GF-D8 (cell line): ENCODE measurements at places on chromosomes 13 and 19.

GRCh38 chr19:8044018-8044417 lies 8.5 kb upstream of the CCL25 start:
- no peak for DNase-seq

GRCh38 chr13:113802090-113802531 lies 43.1 kb downstream of the TMEM255B start:
- DNase-seq: peak; percentile 8

DNA sequence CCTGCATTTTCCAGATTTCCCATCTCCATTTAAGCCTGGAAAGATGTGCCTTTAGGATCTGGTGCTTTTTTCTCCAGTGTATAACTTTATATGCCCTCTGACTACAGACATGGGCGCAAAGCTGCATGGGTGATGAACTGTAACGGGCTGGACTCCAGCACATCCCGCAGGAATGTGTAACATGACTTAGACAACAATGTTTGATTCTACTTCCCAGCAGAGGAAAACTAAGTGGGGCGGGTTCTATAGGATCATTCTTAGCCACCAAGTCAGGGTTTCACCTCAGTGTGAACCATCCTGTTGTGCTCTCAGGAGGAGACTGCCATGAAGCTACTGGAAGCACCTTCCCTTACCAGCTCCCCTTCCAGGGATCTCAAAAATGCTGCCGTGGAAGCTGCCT lies 93.2 kb upstream of the SERP2 start:
- no peak for DNase-seq

GRCh38 chr13:31037874-31038500 lies 105.5 kb downstream of the TEX26 start:
- DNase-seq: no peak

GRCh38 chr13:43653980-43654379 lies 132.8 kb downstream of the ENOX1 start:
- DNase-seq: no peak

DNA sequence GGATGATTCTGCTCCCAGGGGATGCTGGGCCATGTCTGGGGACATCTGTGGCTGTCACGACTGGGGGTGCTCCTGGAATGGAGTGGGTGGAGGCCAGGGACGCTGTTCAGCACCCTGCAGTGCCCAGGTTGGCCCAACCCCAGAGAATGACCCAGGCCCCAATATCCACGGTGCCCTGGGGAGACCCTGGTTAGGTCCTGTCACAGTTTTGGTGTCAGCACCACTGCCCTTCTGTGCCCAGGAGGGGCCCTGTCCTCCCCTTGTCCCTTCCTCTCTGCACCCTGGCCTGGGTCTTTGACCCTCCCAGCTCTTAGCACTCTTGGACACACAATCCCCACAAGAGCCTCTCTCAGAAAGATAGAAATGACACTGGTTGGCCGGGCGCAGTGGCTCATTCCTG lies 85.3 kb downstream of the GADD45B start:
- DNase-seq: no peak

DNA sequence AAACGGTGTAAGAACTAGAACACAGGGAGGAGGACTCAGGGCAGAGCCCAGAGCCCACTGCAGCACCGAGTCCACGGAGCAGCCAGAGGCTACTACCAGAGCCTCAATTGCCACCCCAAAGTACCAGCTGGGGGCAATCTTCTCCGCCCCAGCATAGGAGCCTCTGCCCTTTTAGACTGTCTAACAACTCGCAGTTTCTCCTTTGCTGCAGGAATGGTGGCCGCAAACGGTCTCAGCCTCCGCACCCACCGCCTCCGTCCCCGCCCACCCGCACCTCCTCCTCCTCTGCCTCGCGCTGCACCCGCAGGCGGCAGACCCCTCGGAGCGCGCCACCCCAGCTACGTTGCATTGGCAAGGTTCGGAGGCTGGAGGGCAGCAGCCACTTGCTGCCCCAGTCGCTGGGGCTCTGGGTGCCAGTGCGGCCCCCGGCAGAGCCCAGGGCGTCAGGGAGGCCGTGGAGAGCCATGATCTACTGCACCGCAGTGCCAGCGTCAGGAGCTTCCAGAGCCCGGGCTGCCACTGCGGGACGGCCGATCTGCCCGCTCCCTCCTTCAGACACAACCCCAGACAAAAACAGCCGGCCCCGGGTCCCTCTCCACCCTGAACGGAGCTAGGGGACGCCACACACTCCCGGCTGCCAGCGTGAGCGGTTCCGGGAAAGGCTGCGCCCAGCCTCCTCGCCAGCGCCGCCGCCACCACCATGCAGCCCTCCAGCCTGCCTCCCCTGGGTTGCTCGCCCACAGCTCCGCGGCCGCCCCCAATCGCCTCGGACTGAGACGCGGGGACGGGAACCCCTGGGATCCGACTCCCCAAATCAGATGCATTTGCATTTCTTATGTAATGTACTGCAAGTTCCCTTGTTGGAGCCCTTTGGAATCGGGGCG lies 1.8 kb downstream of the FGF14 start:
- DNase-seq: no peak

DNA sequence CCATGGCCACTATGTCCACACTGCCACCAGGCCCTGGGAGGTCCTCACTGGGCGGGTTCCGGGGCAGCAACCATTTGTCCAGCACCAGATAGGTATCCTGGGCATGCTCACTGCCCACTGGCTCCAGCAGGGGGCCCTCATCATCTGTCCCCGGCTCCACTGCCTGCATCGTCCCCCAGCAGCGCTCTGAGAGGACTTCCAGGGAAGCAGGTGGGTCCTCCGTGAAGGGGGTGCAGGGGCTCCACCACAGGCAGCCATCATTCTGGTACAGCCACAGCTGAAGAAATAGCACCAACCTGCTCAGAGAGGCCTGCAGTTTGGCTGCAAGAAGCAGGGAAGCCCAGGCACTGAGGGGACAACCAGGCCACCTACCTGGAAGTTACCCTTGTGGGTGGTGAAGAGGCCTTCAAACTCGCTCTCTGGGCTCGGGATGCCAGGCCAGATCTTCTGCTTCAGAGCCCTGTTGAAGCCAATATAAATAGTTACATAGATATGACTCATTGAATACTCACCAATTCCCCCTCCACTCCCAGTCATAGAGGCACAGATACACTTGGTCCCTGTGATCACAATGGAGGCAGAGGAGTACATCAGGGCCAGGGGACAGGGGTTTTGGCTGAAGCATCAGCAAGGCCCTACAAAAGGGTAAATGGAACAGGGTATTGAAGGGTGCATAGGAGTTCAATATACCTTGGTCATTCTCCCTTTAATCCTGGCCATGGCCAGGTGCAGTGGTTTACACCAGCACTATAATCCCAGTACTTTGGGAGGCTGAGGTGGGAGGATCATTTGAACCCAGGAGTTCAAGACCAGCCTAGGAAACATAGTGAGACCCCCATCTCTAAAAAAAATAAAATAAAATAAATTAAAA lies 4.1 kb downstream of the SWSAP1 start:
- no peak for DNase-seq

GRCh38 chr19:46639358-46640182 lies 3.6 kb upstream of the GNG8 start:
- DNase-seq: no peak

GRCh38 chr19:31408460-31409124 lies 59.4 kb upstream of the TSHZ3 start:
- DNase-seq: no peak

DNA sequence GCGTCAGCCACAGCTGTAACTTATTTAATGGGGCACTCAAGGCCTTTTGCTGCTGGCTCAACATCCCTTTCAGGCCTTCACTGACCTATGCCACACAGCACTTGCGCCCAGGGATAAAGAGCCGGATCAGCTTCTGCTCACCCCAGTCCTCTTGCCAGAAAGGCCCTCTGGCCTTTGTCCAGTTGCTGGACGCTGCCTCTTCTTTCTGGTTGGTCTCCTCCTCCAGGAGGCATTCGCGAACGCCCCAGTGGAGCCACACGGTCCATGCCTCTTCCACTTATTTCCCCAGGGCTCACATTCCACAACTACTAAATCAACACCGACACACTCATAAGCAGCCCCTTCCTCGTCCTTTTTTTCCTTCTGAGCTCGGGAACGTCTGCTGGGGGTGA lies 3.7 kb upstream of the ZNF329 start:
- DNase-seq: no peak

DNA sequence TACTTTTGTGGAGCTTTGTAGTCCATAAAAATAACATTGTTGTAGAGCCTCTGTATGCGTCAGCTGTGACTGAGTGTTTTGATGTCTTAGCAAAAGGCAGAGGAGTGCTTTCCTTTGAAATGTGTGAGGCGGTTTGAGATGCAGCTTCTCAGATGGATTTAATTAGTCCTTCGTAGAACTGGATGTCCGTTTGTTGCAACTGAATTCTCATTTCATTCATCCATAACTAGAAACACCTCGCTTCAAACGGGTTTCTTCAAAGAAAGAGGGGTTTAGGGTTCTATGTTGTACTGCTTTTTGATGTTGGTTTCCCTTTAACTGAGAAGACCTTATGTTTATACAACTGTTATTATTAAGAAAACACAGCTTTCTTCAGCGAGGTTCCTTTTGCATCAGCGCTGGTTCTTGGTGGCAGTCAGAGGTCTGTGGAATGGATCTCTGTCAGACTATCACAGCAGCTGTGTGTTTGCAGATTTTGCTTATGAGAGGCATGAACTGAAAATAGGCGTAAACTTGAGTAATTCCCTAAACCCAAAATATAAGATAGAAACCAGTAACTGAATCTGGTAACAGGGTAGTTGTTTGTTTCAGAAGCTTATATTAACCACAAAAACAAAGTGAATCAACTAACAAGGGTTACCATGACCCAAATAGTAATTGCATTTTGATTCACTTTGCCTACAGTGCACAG lies 194.4 kb downstream of the GGACT start:
- no peak for DNase-seq

- DNase-seq: no peak
Measured at GRCh38 chr13:108214441-108215271, 680 bp downstream of the LIG4 start.

GRCh38 chr13:64546371-64546770 lies 2683.8 kb downstream of the PCDH9 start:
- no peak for DNase-seq

GRCh38 chr19:4278419-4279266 lies at the start of gene SHD:
SHD (plus strand) TSS chr19:4279266; CDS start chr19:4280064, 798 bp downstream.
- no peak for DNase-seq

GRCh38 chr19:38702278-38702677 lies 42.0 kb downstream of the CAPN12 start:
- DNase-seq: no peak

DNA sequence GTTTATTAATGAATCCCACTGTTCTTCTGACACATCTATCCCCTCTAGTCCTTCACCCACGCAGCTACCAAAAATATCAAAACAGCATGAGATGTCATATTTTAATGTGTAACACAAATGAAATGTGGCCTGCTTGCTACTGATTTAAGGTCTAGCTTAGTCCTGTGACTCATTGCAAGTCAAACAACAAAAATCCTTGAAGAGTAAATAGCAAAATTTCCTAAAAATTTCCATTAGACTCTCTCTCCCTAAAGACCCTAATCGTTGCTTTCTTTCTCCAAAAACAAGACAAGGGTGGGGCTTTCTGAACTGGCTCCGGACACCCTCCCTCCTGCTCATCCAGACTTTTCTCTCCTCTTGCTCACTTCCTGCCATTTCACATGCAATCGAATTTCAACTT lies 99.9 kb upstream of the IPO5 start:
- no peak for DNase-seq
